ENCODE measurements at places on chromosomes 3 and 15. TPM values are rescaled to one million over a fixed set of nuclear protein-coding genes. Genes with fewer than 3 reads are reported as not detected.

The C15orf62 gene
- 0.70 TPM for total RNA-seq

The LRRC2 gene
- total RNA-seq = 2.6 TPM

- DNase-seq = no peak
These were observed 595.8 kb upstream of the NR2F2 start for GRCh38 chr15:95734422-95735316.

DNA sequence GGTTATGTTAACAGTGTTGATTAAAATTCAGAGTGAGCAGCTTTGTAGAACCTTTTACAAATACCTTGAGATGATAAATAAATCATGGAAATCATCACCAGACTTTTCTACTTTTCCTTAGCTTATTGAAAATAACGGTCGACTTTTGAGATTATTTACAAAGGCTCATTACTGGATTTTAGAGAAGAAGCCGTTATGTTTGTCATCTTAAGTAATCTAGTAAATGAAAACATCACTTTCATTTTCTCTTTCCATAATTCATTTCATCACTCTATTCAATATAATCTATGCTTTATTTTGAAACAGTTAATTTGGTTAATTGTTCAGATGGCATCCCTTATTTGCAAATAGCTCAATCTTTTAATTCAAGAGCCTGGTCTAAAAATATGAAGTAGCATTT is 3.6 kb downstream of the PLCL2 start:
- DNase-seq = no peak

- DNase-seq = no peak
These were observed 167.2 kb upstream of the TLE3 start for GRCh38 chr15:70264738-70265465.
